ENCODE measurements at places on chromosomes 6 and 20.

DNA sequence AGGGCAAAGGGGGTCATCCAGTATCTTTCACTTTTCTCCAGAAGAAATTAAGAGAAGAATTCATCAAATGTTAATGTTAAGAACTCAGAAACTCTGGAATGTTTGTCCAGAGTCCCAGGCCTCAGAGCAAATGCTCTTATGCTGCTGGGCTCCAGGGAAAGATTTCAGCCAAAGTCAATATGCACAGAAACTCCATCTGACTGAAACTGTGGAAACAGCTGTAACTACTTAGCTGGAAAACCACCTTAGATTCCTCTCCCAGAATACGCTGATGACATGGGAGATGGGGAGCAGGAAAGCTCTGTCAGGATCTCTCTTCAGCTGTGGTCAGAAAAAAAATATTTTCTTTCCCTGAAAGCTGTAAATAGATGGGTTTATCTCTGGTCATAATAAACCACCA is 559.6 kb downstream of the RFPL4B start:
- no peak for DNase-seq

DNA sequence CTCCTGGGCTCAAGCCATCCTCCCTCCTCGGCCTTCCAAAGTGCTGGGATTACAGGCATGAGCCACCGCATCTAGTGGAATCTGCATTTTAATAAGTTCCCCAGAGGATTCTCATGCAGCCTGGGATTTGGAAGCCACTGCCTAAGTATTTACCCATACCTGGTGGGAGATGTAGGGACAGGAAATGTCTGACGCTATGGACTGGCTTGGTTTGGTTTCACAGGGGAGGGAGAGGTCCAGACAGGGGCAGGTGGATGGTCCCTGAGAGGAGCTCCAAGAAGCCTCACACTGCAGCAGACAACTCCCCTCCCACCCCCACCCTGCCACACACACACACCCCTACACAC is 4.4 kb downstream of the VSTM2L start:
- DNase-seq, result no peak

DNA sequence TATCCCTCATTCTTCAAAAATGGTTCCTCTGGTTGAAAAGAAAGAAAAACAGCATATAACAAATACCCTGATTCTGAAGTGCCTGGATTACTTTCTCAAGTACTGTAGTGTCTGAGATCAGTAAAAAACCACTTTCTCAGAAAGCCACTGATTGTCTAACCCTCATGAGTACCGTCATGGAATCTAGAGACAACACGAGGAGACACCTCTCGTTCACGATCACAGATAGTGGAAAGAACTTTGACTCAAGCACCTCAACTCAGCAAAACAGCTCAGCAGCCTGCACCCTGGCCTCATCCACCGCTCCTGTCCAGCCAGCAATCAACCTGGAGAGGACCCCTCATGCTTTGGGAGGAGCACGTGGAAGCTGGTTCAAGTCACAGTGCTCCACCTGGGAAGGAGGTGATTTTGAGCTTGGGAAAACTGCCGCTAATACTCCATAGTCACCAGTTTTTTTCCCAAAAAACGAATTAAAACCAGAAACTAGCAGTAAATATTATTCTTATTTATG is 1.0 kb downstream of the SCML4 start:
- DNase-seq, result no peak

- no peak for DNase-seq
Measured at GRCh38 chr20:47252879-47253307, 103.6 kb downstream of the ZMYND8 start.

DNA sequence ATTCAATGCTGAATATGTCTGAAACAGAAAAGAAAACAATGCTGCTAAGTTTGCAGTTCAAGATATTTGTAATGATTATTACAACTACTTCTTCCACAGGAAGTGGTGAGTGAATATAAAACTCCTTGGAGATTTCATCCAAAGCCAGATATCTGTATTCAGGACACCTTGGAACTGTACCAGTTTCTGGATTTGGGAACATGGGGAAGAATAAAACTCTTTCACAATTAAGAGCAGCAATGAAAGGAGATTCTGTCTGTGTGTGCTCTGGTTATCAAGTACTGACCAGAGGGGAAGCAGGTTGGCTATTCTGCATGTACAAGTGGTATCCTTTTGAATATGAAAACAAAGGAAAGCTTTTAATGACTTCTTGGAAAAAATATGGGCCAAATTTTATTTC is 21.1 kb downstream of the ELOVL2 start:
- no peak for DNase-seq

DNA sequence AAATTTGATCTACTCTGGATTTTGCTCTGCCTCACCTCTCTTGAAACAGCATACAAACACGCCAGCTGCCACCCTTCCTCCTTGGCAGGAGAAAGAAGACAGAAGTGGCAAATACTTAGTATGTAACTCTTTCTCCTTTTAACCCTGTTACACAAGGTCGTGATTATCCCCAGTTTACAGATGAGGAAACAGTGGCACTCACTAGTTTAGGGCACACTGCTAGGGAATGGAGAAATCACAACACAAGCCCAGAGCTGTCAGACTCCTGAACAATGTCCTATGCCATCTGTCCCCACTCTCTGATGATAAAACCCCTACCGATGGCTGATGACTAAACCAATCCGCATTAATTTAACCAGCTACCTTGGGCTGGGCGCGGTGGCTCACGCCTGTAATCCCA is 79.7 kb downstream of the FGD2 start:
- DNase-seq, result no peak

DNA sequence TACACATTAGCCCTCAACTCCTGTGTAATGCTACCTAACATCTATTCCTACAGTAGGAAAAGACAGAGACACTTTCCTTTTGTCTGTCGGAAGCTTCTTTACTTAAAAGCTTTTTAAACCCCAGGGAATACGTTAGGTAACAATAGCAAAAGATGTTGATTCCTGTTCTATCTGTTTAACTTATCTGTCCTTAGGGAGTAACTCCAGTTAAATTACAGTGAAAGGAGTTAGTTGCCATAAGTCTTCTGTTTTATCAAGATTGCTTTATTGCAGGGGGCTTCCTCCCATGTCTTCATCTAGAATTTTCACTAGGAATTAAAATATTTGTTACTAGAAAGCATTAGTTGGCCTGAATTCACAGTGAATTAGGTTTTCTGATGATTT is 26.2 kb downstream of the TOP1 start:
- no peak for DNase-seq

- no peak for DNase-seq
Measured at GRCh38 chr20:44579313-44580081, 2.9 kb upstream of the PKIG start.
